ENCODE measurements at places on chromosomes 16 and 17.

DNA sequence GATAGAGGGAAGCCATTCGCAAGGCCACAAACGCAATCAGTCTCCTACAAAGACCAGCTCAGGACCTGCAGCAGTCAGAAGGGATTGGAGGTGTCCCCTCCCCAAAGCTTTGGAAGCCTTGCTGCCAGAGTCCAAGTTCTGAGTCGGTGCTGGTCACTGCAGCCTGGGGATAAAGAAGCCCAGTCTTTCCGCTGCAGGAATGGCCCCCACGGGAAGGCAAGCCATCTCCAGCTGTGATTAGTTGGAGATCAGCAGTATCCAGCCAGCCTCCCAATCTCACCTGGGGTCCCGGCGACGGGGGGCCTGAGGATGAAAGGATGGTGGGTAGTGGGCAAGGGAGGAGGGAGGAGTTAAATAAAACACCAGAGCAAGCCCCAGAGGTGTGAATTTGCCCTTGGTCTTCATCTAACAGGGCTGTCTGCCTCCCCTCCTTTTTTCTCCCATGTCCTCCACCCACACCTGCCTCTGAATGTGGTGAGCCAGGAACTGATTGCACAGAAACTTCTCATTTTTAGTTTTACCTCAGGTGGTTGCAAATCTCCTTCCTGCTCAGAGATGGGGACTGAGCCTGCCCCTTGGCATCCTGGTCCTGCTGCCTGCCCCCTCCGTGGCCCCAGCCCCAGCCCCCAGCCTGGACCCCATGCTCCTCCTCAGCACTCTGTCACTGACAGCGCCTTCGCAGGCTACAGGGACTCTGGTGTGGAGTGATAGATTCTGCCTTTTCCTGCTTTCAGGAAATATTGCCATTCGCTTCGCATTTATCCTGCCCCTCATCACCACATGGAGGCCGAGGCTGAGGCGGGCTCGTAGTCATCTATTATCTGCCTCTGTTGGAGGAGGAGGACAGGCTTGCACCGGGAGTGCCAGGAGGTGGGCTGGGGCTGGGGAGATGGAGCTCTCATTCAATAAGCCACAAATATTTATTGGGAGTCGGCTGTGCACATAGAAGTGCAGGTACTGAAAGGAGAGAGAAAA, 262.9 kb upstream of the SDK2 start:
- peaks cover 33% of the 10 kb centered on the region for H3K27me3 ChIP-seq
- H3K4me1 ChIP-seq, result peaks cover 6% of the 10 kb centered on the region
- H3K4me3 ChIP-seq, result no peak overlapping the region
- H3K27ac ChIP-seq, result no peak overlapping the region
- no peak for DNase-seq

- H3K27me3 ChIP-seq, result no peaks in the 10 kb centered on the region
- no peaks in the 10 kb centered on the region for H3K36me3 ChIP-seq
- no peaks in the 10 kb centered on the region for H3K4me1 ChIP-seq
Measured at GRCh38 chr16:85829751-85830445, 30.4 kb downstream of the COX4I1 start.

DNA sequence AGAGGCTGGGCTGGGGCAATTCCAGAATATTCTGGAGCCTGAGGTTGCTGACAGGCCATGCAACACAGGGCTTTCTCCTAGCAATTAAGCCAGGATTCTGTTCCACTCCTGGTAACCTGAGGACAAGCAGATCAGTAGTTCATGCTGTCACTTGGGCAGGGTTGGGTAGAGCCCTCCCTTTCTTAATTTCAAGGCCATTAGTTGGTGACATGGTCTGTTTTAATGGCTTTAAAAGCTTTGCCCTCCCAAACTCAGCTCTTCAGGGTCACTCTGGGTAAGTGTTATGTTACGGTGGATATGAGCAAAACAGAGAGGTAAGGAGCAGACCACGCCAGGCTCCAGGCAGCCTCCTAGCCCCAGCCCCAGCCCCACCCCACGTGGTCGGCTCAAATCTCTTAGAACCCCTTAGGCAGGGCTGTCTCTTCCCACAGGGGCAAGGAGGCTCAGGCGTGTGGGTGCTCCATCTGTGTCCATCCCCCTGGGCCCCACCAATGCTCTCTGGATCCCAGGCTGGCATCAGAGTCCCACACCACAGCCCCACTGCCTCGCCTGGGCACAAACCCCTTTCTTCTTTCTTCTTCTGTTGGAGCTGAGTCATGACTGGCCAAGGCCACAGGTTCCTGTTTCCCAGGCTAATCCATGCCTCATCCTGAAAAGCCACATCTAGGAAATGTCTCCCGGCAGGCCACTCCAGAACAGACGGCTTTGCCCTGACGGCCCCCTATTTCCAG, 27.5 kb downstream of the CEP295NL start:
- H3K4me3 ChIP-seq, result no peak overlapping the region
- H3K27me3 ChIP-seq, result no peaks in the 10 kb centered on the region
- no peak overlapping the region for H3K27ac ChIP-seq
- H3K36me3 ChIP-seq, result peaks cover 12% of the 10 kb centered on the region

DNA sequence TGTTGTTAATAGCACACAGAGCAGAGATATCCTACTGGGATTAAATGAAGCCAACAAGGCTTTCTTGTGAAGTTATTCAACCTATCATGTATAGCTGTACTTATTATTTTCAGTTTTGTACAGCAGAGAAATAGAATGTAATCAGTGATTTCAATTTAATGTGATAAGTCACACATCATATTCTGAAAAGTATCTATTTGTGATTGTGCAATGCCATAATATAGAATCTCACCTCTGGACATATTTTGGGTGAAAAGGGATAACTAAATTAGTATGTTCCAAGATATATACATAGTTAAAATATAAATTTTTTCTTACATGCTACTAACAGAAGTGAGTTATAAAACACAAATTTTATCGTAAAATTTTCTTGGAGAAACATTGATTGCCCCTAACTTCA, 544.3 kb upstream of the KIF2B start:
- H3K4me1 ChIP-seq, result no peaks in the 10 kb centered on the region
- no peak for DNase-seq
- no peaks in the 10 kb centered on the region for H3K36me3 ChIP-seq
- H3K4me3 ChIP-seq, result no peak overlapping the region
- no peaks in the 10 kb centered on the region for H3K27me3 ChIP-seq

DNA sequence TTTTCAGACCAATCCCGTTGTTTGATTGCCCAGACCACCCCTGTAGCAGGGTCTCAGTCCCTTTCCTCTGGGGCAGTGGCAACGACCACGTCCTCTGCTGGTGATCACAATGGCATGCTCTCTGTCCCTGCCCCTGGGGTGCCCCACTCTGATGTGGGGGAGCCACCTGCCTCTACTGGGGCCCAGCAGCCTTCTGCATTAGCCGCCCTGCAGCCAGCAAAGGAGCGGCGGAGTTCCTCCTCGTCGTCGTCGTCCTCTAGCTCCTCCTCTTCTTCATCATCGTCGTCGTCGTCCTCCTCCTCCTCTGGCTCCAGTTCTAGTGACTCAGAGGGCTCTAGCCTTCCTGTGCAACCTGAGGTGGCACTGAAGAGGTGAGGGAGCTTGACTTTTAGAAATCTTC, 9.2 kb downstream of the ELOB start:
- peaks cover 92% of the 10 kb centered on the region for H3K36me3 ChIP-seq
- H3K4me3 ChIP-seq, result no peak overlapping the region
- H3K27me3 ChIP-seq, result no peaks in the 10 kb centered on the region
- peaks cover 3% of the 10 kb centered on the region for H3K4me1 ChIP-seq
- DNase-seq, result no peak

- H3K4me1 ChIP-seq, result no peaks in the 10 kb centered on the region
- no peak overlapping the region for H3K4me3 ChIP-seq
- no peaks in the 10 kb centered on the region for H3K36me3 ChIP-seq
- H3K27me3 ChIP-seq, result no peaks in the 10 kb centered on the region
- no peak overlapping the region for H3K27ac ChIP-seq
Measured at GRCh38 chr16:31364421-31364820, 9.4 kb downstream of the ITGAX start.

DNA sequence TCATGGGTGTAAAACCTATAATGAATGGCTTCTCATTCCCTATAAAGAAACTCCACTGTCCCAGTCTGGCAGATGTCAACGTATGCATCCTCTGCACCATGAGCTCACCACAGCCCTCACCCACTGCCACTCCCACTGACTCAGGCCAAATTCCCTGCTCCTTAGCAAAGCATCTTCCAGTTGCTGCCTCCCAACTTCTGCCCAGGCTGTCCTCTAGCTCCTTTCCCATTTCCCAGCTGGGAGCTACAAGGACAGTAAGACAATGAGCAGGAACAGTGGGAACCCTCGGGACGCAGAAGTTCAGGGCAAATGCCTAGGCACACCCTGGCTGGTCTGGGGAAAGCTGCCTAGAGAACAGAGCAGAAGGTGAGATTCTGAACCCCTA, 9.1 kb upstream of the THAP11 start:
- no peaks in the 10 kb centered on the region for H3K4me1 ChIP-seq
- no peaks in the 10 kb centered on the region for H3K27me3 ChIP-seq
- H3K36me3 ChIP-seq, result peaks cover 6% of the 10 kb centered on the region
- no peak for DNase-seq
- no peak overlapping the region for H3K27ac ChIP-seq
- peak overlapping the region; percentile 72 for H3K4me3 ChIP-seq

GRCh38 chr16:67542464-67542863, 13.8 kb downstream of the RIPOR1 start:
- peaks cover 15% of the 10 kb centered on the region for H3K4me1 ChIP-seq
- no peak overlapping the region for H3K4me3 ChIP-seq
- H3K27ac ChIP-seq, result no peak overlapping the region
- peaks cover 42% of the 10 kb centered on the region for H3K27me3 ChIP-seq
- no peaks in the 10 kb centered on the region for H3K36me3 ChIP-seq

GRCh38 chr17:80254396-80255251, 6.0 kb upstream of the RNF213 start:
- H3K4me3 ChIP-seq, result no peak overlapping the region
- no peak overlapping the region for H3K27ac ChIP-seq
- no peaks in the 10 kb centered on the region for H3K27me3 ChIP-seq

DNA sequence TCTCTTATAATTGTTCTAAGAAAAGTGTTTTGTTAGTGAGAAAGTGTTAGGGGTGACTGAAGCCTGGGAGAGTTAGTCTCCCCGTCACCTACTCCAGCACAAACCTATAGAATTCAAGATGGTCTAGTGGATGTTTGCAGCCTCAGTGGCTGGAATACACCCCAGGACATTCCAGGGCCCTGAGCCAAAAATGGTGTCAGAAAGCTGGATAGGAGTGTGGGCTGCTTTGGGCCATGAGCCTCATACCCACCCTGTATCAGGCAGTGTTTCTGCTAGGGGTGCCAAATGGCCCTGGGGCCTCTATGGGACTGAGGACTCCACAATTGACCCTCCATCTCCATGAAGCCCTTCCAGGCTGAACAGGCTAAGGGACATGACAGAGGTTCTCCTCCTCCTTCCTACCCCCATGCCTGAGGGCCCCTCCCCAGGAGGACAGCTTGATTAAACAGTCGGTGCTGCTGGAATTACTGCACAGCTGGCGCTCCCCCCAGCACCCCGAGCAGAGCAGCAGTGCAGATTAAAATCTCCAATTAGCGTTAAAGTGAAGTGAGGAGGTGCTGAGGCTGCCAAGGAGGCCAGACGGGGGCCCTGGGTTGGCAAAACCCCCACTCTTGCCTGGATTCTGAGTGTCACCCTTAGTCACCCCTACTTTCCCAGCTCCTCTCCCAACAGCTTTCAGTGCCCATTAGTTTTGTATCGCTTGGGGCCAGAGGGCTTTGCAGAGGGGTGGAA, 59.1 kb downstream of the NEUROD2 start:
- H3K27me3 ChIP-seq, result no peaks in the 10 kb centered on the region
- no peak overlapping the region for H3K27ac ChIP-seq
- H3K4me3 ChIP-seq, result no peak overlapping the region
- no peaks in the 10 kb centered on the region for H3K4me1 ChIP-seq
- no peak for DNase-seq

GRCh38 chr16:11064202-11064540, 119.8 kb downstream of the CLEC16A start:
- H3K36me3 ChIP-seq, result no peaks in the 10 kb centered on the region
- no peaks in the 10 kb centered on the region for H3K4me1 ChIP-seq
- no peak overlapping the region for H3K27ac ChIP-seq
- H3K4me3 ChIP-seq, result no peak overlapping the region
- no peaks in the 10 kb centered on the region for H3K27me3 ChIP-seq

DNA sequence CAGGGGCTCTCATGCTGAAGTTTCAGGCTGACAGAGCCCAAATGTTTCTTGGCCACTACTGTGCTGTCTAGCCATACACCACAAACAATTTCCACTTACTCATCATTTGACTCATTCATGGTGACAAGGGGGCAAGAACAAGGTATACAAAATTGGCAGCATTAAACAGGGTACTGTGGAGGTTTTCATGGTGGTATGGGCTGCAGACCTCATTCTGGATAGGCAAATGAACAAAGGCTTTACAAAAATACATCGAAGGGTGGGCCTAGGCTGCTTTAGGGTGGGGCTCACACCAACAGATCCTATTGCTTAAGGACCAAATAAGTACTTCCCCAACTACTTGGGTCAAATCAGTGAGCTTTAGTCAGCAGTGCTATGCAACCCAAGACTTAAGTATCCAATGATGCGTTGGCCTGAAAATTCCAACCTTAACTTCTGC, 53.0 kb downstream of the N4BP1 start:
- H3K36me3 ChIP-seq, result peaks cover 24% of the 10 kb centered on the region
- H3K27me3 ChIP-seq, result no peaks in the 10 kb centered on the region
- no peak overlapping the region for H3K27ac ChIP-seq
- peaks cover 3% of the 10 kb centered on the region for H3K4me1 ChIP-seq

GRCh38 chr17:39186481-39187002, 10.9 kb downstream of the CACNB1 start:
- no peak overlapping the region for H3K27ac ChIP-seq
- H3K36me3 ChIP-seq, result peaks cover 73% of the 10 kb centered on the region
- no peaks in the 10 kb centered on the region for H3K27me3 ChIP-seq
- no peak for DNase-seq

DNA sequence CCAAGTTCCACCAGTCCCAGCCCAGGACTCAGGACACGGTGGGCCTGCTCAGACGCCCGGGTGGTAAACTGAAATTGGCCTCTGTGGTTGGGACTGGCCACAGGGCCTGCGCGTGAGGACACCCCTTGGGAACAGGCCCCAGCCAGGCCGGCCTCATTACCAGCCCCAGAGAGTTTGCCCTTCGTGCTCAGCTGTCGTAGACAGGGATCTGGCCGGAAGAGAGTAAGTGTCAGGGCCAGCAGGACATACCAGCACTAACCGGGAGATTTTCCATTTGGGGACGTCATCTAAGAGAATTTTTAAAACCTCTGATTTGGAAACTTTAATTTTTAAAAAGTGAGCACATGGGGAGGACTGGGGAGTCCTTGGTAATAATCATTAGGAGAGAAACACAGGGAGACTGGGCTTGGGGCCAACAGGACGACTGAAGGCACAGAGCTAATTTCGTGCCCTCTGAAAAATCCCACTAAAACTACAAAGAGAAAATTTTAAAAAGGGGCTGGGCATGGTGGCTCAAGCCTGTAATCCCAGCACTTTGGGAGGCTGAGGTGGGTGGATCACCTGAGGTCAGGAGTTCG, 2.4 kb upstream of the RBFOX3 start:
- peaks cover 44% of the 10 kb centered on the region for H3K27me3 ChIP-seq
- H3K4me1 ChIP-seq, result peaks cover 12% of the 10 kb centered on the region

Data from H1 (cell line).